ENCODE measurements at places on chromosomes 13 and 19.

DNA sequence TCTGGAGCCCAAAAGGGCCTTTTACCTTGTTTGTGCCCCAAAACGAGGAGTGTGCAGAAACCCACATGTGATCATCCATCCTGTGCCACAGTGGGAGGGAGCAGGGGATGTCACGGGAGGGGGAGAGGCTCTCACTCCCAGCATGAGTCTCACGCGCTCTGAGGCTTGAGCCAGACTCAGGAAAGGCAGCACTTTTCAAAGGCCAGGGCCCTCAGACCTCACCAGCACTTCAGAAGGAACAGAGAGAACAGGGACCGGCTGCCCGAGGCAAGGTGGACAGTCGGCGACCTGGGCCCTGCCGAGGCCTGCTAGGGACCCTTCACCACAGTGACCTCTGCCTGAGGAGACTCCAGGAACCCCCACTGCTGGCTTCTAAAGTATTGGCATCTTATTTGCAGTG, 71.7 kb upstream of the WASF3 start:
- no peak for DNase-seq

GRCh38 chr13:100125946-100126345, 37.1 kb downstream of the PCCA start:
- no peak for DNase-seq

DNA sequence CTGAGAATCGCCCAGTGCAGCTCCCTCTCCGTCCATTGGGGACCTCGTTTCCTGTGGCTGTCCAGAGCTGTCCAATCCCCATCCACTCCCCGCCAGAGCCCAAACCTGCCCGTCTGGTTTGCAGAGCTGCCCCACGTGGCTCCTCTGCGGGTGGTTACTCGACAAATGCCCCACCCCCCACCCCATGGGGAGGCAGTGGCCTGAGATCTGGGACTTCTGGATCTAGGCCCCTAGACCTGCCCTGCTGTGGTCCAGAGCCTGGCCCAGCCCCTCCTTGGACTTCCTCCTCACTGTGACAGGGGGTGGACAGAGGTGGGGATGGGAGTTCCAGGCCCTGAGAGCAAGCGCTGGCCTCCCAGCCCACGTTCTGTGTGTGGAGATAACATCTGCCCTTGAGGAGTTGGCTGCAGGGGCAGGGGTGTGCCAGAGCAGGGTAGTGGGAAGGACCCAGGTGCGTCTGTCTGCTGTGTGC, 29.1 kb downstream of the PAK4 start:
- DNase-seq: no peak

GRCh38 chr19:48330012-48330681, 4.8 kb downstream of the EMP3 start:
- DNase-seq: peak; percentile 80

- no peak for DNase-seq
Observed at GRCh38 chr19:51295382-51296126, 15.9 kb upstream of the IGLON5 start.

DNA sequence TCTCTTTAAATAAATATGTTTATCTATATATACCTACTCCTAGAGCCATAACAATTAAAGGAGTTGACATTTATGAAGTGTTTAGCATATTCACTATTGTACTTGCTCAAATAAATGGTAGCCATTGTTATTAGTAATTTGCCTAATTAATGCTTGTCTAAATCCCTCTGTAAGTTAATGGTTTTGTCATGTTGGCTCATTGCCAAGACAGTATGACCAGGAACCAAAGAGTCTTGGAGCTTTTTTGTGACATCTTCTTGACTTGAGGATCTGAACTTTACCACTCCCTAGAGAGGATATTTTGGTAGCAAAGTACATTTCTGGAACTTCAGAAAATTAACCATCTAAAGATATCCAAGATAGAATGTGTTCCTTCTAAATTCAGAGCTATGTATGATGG, 15.5 kb downstream of the FRY start:
- no peak for DNase-seq

DNA sequence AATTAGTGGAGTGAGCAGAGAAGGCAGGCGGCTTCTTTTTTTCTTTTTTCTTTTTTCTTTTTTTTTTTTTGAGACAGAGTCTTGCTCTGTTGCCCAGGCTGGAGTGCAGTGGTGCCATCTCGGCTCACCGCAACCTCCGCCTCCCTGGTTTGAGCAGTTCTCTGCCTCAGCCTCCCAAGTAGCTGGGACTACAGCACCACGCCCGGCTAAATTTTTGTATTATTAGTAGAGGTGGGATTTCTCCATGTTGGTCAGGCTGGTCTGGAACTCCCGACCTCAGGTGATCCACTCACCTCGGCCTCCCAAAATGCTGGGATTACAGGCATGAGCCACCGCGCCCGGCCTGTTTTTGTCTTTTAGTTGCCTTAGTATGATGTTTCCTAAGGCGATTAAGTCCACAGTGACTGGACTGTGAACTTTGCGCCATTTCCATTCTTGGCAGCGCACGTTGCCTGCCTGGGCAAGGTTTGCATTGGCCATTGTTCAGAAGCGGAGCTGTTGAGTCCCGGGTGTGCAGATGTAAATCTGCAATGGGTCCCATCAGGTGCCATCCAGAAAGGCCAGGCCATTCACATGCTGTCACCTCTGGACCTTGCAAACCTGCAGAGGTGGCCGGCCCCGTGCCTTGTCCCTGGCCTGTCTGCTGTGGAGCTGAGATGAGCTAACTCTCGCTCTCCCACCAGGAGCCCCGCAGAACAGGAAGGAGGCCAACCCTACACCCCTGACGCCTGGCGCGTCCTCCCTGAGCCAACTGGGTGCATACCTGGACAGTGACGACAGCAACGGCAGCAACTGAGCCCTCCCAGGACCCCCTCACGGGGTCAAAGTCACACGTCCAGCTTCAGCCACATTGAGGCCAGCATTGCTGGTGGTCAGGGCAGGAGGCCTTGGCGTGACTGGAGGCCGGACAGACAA, 10.9 kb upstream of the SHD start:
- no peak for DNase-seq

- DNase-seq: no peak
Observed at GRCh38 chr13:113763961-113764792, 5.2 kb downstream of the TMEM255B start.

DNA sequence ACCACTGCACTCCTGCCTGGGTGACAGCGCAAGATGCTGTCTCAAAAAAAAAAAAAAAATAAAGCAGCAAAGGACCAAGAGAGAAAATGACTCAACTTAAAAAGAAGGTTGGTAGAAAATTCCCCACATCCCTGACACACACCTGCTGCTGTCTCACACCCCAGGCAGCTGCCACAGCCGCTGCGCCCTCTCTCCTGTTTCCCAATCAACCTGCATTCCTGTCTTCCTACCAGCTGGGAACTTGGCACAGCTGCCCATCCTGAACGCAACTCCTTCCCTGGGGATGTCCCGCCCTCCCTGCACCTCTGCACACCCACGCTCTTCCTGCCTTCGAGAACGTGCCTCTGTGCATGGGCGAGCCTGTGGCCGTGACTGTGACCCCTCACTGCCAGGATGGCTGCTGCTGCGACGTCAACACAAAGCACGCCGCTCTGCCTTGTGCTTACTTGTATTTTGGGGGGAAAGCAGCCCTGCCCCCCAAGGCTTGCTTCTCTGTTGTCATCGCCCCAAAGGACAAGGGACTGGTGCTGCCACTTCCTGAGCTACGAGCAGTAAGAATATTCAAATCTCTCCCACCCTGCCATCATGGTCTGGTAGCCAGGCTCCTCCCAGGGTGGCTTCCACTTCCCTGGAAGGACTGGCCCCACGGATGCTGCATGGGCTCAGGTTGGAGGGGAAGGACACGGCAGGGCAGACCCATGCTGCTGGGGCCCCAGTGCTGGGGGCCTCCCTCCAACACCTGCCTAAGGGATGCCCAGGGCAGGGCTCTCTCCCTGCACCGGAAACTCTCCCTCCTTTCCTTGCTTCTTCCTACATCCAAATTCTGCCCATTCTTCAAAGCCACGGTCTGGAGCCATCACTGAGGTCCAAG, 20.7 kb downstream of the SH3GL1 start:
- no peak for DNase-seq

DNA sequence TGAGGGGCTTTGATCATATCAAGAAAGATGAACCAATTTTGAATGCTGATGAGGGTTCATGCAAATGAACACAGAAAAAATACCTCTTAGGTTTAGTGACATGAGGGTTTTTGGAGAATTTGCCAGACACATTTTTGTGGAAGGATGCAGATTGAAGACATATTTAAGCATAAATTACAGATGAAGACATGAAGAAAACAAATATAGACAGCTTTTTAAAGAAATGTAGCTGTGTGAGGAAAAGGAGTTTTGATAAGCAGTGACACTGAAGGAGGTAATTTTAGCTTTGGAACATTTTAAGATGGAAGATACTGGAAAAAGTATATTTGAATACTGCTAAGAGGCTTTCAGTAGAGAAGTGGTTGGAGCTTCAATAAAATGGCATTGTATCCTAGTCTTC, 810.8 kb upstream of the GPC6 start:
- DNase-seq: no peak

DNA sequence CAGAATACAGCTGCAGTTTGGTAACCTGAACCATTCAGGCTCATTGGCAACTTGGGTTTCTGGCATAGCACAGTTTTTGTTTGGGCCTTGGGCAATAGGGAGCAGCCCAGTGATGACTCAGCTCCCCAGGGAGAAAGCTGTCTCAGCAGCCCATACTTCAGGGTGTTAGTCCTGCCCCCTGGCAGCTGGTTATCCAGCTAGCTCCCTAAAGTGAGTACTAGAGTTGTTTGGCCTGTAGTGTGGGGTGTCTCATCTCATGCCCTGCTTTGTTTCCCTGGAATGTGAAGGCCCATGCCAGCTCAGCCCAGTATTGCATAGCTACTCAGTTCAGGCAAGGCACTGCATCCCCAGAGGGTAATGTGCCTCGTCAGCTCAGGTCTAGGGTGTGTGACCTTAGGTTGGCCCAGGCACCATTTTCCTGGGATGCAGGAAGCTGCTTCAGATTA, 18.2 kb upstream of the ZNF543 start:
- DNase-seq: no peak

DNA sequence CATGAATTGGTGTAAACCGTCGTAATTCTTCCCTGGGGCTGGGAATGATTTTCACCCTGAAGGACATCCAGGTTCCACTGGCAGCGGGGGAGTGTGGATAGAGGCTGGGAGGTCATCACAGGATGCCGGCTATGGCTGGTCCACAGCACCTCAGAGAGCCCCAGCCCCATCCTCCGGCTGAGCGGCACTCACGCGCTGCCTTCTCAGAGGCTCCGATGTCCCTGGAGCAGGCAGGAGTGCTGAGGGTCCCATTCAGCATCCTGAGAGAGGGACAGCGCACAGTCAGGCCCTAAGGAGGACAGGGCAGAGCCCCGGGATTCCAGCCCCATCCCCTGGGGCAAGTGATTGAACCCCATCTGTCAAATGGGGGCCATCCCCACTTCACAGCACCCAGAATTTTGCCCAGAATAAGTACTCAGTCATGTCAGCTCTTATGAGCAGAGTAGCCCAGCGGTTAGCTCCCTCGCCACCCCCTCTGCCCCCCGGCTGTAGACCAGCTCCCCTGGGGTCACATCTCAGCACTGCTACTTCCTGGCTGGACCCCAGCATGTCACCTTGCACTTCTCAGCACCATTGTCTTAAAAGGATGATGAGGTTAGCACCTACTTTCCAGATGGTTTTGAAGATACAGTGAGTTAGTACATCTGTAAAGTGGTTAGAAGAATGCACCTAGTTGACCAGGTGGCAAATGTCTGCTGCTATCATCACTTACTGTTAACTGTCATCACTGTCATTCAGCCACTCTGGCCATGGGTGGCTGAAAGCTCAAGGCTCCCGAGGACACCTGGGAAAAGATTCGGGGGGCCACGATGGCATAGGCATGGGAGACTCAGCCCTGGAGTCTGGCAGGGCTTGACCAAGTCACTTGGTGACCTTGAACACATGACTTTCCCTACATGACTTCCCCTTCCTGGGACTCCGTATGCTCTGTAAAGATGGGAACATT, 11.9 kb downstream of the GRAMD1A start:
- no peak for DNase-seq

DNA sequence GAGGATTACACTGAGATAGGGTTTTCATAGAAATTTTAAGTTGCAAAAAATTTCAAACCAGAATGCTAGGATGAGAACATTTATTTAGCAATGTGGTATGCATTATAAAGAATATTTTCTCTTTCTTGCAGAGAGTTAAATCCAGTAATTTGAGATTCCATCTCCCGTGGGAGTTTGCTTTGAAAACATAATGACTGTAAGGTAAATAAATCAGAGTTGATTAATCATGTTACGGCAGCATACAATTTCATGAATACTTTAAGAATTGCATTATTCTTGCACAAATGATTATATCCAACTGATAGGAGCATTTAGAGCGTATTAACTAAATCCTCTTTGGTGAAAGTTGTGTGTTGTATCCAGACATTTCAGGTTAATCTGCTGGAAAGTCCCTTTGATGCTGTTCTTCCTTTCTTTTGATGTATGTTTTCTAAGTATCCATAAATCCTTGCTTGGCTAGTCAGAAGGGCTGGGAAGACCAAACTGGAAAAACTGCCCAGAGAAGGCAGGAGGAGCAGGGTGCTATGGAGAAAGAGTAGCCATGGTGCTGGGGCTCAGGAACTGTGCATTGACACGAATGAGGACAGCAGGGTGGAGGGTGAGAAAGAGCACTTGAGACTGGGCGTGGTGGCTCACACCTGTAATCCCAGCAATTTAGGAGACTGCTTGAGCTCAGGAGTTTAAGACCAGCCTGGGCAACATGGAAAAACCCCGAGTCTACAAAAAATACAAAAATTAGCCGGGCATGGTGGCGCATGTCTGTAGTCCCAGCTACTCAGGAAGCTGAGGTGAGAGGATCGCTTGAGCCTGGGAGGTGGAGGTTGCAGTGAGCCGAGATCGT, 4.8 kb upstream of the GJA3 start:
- DNase-seq: no peak

GRCh38 chr19:33501693-33502356, 19.8 kb downstream of the PEPD start:
- DNase-seq: no peak

DNA sequence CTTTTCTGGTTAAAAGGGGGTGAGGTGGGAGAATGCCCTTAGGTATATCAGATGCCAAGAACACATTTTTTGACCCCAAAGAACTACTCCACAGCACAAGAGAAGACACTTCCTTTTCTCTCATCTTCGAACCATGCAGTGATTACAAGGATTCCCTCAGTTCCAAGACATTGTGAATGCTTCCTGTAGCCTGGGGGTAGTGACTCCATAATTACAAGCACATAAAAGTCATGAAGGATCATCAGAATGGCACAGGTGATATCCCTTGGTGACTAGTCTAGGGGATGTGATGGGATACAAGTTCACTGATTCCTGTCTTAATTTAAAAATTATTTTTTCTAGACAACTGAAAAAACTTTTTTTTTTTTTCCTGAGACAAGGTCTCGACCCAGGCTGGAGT, 78.0 kb downstream of the ZC3H13 start:
- no peak for DNase-seq

DNA sequence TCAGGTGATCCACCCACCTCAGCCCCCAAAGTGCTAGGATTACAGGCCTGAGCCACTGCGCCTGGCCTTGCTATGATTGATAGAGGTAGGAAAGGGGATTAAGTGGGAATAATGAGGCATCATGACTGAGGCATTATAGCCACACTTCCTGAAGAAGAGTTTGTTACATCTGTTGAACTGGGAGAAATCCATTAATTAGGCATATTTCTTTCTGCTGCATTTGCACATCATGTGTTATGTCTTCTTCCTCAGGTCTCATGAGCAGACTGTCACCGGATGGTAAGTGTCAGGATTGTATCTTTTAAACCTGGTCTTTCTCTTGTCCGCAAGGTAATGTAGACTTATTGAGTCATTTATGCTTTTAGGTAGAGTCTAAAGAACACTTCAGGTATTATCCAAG, 12.2 kb downstream of the EDDM13 start:
- DNase-seq: no peak

All from effector memory CD8-positive, alpha-beta T cell (primary cell).